SK-N-DZ (cell line): ENCODE measurements at places on chromosomes 5 and 9.

GRCh38 chr9:70466976-70467561, 52.6 kb upstream of the KLF9 start:
- DNase-seq: no peak

DNA sequence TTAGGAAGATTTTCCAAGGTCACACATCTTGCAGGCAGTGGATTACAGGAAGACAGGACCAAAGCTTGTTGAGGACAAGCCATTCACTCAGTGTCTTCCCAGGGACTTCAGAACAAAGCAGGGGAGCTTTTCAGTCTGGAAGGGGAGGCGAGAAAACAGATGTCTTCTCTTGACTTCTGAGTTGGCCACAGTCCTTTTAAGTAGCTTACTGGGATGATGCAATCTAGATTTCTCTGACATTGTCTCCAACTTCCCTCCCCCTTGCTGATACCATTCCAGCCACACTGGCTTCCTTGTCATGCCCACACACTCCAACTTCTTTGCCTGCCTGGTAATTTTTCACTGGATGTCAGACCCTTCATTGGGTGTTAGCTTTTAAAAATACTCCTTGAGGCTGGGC, 174.2 kb upstream of the TBC1D2 start:
- no peak for DNase-seq

- no peak for DNase-seq
Observed at GRCh38 chr5:107968998-107969397, 298.3 kb upstream of the EFNA5 start.

DNA sequence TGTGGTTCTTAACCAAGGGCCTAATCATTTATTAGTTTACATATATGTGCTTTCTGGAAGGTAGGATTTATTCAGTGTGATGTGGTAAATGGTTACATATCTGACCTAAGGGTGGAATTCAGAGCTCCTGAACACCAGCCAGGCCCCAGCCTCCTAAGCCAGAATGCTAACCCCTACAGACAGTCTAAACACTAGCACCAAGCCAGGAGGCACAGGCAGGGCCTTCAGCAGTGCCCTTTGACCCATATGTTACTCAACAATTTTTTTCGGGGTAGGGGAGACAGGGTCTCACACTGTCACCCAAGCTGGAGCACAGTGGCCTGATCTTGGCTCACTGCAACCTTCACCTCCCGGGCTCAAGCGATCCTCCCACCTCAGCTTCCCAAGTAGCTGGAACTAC, 40.3 kb downstream of the PRKACG start:
- no peak for DNase-seq

DNA sequence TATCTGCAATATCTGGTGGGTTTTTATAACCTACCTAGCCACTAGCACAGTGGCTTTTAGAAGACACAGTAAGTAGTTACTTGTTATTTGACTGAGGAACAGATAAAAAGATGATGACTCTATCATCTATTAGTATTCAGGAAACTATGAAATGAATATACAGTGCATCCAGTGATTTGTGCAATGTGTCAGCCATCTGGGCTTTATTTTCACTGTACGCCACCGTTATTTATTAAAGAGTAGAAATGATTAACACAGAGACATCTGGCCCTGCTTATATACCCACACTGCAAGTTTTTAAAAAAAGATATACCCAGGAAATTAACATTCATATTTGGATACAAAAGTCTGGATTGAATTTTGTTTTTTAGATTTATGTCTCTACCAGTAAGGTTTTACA, 408.4 kb downstream of the PDE4D start:
- DNase-seq: no peak

DNA sequence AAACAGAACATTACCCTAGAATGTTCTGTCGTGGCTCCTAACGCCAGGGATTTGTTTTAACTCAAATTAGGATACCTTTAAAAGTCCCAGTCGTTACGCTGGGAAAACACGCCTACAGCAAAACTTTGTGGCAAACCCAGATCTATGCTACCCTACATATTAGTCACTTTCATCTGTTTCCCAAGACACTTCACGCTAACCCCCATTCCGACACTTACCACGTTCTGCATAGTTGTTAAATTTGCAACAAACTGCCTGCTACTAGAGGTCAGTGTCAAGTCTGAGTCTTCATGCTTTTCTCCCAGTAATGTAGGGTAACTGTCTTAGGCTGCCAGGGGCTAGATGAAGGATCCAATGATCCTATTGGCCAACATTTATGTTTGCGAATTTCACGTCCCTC, 140.3 kb downstream of the RASEF start:
- DNase-seq: no peak

DNA sequence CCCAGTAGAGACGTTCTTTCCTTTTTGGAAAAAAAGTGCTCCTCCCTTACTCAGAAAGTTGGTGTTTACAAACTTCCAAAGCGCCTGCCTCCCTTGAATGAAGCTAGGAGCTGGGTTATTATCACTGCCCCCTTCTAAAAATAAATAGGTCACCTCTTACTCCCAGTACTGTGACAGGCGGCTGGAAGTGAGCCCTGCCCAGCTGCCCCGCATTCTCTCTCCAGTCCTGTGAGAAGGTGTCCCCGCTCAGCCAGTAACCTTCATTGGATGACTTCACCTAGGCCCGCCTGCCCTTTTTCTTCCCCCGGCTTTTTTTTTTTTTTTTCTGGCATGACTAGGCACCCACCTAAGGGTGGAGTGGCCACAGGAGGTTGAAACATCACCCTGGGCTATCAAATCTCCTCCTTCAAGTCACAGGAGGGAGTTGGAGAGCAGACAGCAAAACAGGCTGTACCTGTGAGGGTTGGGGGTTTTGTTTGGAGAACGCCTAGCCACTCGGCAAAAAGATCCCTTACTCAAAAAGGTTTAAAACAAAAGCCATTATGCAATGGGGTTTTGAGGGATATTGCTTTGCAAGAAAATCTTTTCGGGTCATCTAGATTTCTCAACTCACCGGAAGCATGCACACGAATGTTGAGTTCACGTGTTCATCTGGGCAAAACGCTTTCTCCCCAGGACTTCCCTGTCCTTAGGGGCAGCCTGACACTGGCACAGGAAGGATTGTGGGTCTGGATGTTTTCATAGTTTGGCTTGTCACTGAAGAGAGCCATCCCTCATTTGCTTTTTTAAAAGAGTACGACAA, 43.3 kb upstream of the ZNF622 start:
- DNase-seq: no peak

- no peak for DNase-seq
Observed at GRCh38 chr9:34151398-34151797, 24.9 kb upstream of the DCAF12 start.

GRCh38 chr9:133163504-133164172, at the start of gene GBGT1:
GBGT1 (minus strand) TSS chr9:133163914; CDS start chr9:133162412, 1,502 bp downstream.
- peak; percentile 77 for DNase-seq
